ENCODE measurements at places on chromosomes 13 and 19. TPM values are rescaled to one million over a fixed set of nuclear protein-coding genes. Genes with fewer than 3 reads are reported as not detected.

The FCAR gene
- total RNA-seq, result not detected

- no peak for DNase-seq
Observed at GRCh38 chr19:413756-414420, 4.9 kb upstream of the C2CD4C start.

GRCh38 chr13:107217251-107217650 is 649.3 kb upstream of the ARGLU1 start:
- no peak for DNase-seq

- no peak for DNase-seq
Observed at GRCh38 chr13:34247596-34247995, 429.6 kb downstream of the RFC3 start.

- DNase-seq, result no peak
Observed at GRCh38 chr19:41156207-41156606, 36.8 kb upstream of the CYP2S1 start.

DNA sequence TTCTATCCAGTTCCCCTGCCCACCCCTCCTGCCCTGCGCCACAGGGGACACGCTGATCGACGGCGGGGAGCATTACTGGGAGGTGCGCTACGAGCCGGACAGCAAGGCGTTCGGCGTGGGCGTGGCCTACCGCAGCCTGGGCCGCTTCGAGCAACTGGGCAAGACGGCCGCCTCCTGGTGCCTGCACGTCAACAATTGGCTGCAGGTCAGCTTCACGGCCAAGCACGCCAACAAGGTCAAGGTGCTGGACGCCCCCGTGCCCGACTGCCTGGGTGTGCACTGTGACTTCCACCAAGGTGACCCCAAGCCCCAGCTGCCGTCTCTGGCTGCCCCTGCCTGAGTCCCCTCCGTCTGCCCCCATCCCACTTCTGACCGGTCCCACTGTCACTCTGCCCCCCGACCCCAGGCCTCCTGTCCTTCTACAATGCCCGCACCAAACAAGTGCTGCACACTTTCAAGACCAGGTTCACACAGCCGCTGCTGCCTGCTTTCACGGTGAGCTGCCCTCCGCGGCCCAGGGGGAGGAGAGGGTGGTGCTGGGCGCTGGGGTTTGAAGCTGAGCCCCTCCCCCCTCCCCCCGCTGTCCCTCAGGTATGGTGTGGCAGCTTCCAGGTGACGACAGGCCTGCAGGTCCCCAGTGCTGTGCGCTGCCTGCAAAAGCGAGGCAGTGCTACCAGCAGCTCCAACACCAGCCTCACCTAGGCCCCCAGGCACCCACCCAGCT is 15.5 kb downstream of the STAP2 start:
- DNase-seq, result no peak

- DNase-seq, result no peak
Observed at GRCh38 chr19:42250183-42250665, 4.7 kb downstream of the ERF start.

The NKG7 gene
- 261 TPM for total RNA-seq

GRCh38 chr19:54653181-54653809 is 9.5 kb upstream of the LILRB4 start:
- no peak for DNase-seq

GRCh38 chr19:55528030-55528803 is 8.7 kb downstream of the SBK2 start:
- DNase-seq, result no peak

The OR7A10 gene
- total RNA-seq, result not detected

The SIGLEC5 gene
- not detected for total RNA-seq

- DNase-seq, result no peak
Observed at GRCh38 chr19:2703691-2704216, 1.3 kb upstream of the GNG7 start.

- DNase-seq, result no peak
Observed at GRCh38 chr13:40031031-40031430, 375.6 kb downstream of the COG6 start.

- DNase-seq, result no peak
Observed at GRCh38 chr19:39142630-39143029, 17.0 kb downstream of the PAK4 start.

DNA sequence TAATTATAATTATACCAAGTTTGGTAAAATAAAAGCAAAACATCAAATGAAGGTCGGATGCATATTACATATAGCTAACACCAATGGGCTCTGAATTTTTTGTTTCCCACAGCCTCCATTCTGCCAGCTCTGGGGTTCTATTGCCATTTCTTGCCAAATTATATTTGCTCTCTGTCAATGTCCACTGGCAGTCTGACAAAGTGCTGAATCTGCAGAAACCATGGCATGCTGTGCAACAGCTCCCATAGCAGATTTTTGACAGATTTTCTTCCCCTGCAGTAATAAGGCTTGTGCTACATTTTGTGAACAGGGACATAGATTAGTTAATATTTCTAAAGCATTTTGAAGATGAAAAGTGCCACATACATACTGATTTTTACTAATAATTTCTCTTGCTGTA is 1102.1 kb downstream of the DIAPH3 start:
- no peak for DNase-seq

DNA sequence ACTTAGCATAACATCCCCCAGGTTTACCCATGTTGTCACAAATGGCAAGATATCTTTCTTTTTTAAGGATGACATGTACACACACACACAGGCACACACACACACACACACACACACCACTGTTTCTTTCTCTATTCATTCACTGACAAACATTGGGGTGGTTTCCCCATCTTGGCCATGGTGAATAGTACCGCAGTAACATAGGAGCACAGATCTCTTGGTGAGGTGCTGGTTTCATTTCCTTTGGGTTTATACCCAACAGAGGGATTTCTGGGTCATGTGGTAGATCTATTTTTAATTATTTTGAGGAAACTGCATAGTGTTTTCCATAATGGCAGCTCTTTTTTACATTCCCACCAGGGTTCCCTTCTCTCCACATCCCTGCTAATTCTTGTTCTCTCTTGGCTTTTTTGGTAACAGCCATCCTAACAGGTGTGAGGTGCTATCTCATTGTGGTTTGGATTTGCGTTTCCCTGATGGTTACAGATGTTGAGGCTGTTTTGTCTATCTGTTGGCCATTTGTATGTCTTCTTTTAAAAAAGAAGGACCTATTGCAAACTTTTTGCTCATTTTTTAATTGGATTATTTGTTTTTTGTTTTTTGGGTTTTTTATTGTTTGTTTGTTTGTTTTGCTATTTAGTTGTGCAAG is 251.7 kb upstream of the IRS2 start:
- no peak for DNase-seq

The HOOK2 gene
- total RNA-seq, result 41.0 TPM

- DNase-seq, result no peak
Observed at GRCh38 chr13:30312904-30313303, 5.6 kb upstream of the KATNAL1 start.

The FGF22 gene
- total RNA-seq, result not detected

The KLF2 gene
- total RNA-seq, result 0.36 TPM

The KCNC3 gene
- total RNA-seq, result 5.2 TPM

GRCh38 chr13:20101467-20102316 is 59.2 kb downstream of the GJA3 start:
- DNase-seq, result no peak

The LILRB2 gene
- not detected for total RNA-seq

The DKKL1 gene
- total RNA-seq, result not detected

DNA sequence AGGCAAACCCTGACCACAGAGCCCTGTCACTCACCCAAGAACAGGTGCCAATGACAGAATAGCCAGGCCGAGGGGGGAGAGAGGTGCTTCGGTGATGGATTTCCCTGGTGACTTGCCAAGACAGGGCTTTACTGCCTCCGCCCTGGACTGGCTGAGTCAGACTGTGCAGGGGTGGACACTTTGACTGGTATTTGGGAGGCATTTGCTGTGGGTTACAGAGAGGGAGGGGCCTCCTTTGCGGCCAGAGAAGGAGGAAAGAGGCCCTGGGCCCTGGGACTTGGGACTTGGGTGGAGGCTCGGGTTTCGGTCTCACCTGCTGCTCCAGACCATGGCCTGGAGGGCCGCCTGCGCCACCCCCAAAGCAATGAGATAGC is 4.6 kb upstream of the EPS8L1 start:
- no peak for DNase-seq

The AMER2 gene
- total RNA-seq, result 0.02 TPM

All from activated T-cell treated with anti-CD3 and anti-CD28 coated beads, Interleukin-2, amount 50 U/mL, for 72 hours (primary cell).